CD4-positive, alpha-beta T cell treated with Interleukin-4 for 1 hour (primary cell): ENCODE measurements at places on chromosomes 16 and 17.
A peak's percentile ranks its signal among the peaks of the same experiment; 100 is the strongest.

DNA sequence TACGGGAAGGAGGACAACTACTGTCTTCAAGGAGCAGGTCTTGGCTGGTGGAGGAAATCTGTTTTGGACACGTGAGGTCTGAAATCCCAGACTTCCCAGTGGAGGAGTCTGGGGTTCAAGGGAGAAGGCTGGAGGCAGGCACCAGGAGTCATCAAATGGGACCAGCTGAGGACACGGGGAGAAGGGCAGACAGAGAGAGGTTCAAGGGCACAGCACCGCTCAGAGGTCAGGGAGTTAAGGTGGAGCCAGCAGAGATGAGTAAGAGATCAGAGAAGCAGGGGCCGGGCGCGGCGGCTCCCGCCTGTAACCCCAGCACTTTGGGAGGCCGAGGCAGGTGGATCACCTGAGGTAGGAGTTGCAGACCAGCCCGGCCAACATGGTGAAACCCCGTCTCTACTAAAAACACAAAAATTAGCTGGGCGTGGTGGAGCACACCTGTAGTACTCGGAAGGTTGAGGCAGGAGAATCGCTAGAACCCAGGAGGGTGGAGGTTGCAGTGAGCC is 10.4 kb upstream of the SMIM5 start:
- no peak for DNase-seq

DNA sequence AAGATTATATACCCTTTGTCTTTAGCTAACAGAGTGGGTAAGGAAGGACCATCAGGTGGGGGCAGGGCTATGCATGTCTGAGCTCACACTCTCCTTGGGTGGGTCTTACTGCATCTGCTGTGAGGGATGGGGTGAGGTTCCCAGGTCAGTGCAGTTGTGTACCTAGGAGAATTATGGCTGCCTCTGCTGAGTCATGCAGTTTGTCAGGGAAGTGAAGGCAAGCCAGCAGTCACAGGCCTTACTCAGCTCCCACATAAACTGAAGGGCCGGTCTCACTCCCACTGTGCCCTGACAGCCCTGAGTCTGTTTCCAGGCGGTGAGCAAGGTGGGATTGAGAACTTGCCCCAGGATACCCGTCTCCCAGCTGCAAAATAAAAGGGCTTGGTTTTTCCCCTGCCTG is 328.6 kb downstream of the MAP2K6 start:
- DNase-seq = no peak

DNA sequence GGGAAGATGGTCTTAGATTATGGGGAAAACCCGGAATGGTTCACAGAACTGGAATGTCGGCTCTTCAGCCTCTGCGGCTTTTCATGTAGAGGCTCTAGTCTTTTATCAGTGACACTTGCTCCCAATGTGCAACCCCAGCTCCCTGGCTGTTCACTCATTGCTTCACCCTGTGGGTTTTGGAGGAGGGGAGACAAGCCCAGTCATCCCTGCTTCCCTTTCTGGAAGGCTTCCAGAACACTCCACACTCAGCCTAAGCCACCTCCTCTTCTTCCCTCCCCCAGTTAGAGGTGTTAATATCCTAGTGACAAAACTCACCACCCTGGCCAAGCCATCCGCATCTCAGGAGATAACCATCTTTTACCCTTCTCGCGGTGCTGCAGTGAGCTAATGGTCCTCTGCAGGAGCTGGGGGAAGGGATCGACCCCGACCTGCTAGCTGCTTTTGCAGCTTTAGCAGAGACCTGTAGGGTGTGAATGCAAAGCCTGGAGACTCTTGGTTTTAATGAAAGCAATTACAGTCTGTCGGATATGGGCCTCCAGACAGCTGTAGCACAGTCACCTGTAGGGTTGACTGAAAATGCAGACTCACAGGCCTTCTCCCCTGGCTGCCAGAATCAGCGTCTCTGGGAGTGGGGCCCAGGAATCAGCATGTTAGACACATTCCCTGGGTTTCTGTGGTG is 24.3 kb upstream of the LASP1NB start:
- DNase-seq = peak; percentile 49

DNA sequence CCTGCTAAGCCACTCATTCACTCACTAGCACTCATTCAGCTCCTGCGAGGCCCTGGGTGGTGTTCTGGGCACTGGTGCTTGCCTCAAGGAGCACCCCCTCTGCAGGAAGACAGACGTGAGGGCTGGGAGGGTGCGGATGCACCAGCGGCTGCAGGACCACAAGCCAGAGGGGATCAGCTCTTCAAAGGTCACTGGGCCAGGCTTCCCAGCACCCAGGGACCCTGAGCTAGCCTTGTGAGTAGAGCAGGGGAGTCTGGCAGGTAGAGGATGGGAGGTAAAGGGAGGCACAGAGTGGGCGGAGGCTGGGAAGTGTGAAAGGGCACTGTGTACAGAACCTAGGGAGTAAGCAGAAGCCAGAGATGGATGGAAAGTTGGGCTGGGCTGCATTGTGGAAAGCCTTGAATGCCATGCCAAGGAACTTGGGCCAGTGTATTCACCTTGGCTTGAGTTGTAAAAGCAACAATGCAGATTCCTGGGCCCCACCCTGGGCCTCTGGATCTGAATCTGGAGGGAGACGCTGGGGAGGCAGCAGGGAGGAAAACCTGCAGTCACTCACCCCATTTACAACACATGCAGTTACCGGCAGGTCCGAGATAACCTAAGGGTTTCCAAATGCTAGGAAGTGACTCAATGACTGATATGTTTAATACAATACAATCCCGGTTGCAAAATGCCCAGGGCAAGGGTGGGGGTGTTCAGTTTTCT is 1.7 kb downstream of the IL4R start:
- DNase-seq = peak; percentile 62

DNA sequence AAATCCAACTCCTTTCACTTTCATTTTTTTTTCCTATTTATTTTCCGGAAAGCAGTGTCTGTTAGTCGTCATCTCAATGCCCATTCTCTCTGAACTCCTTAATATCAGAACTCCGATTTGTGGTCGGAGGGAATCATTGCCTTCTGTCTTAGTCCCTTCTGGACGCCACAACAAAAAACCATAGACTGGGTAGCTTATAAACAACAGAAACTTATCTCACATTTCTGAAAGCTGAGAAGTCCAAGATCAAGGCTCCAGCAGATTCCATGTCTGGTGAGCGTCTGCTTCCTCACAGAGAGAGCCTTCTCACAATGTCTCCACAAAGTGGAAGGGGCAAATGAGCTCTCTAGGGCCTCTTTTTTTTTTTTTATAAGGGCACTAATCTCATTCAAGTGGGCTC is 296.6 kb upstream of the CDH11 start:
- no peak for DNase-seq

DNA sequence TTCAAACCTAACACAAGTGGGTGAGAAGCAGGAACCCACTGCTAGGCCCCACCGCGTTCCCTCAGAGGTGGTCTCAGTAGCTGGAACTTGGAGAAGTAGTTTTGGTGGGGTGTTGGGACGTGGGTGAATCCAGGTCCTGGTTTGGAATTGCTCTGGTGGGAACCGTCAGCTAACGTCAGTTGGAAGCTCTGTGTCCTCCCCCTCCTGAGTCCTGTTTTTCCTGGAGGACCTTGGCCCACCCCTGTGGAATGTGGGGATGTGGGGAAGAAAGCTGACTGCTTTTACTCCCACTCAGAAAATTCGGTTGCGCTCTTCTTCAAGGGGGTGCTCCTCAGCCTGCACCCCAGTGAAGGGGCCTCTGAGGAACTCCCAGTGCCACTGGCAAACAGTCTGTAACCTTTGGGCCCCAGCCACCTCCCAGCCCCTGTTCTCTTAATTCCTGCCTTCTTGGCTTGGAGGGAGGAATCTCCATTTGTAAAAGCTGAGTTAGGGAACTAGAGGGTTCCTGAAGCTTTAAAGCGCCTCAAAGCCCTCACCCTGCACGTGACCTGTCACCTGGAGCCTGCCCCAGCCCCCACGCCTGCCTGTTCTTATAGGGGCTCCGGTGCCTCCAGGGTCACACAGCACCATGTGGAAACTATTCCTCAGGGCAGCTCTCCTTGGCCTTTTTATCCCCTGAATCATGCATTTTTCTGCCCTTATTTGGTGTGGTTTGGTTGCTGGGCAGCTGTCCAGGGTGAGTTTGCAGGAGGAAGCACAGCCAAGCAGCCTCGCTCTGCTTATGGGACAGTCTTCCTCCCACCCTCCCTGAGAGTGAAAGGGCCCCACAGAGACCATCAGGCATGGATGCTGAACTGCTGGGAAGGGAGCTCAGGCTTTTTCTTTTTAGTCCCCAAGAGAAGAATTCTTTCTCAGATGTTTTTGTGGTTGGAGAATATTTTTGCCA is 16.2 kb upstream of the NAGLU start:
- no peak for DNase-seq

- no peak for DNase-seq
These were observed 744 bp upstream of the METRNL start for GRCh38 chr17:83078378-83079351.

GRCh38 chr17:44781551-44782325 is 22.9 kb downstream of the ADAM11 start:
- DNase-seq = no peak

GRCh38 chr16:70638814-70639792 is 7.3 kb upstream of the IL34 start:
- DNase-seq = no peak
